NCI-H2227 treated with DMSO at 0.1 percent for 48 hours (cell line): ENCODE measurements at places on chromosomes 7 and 10.

- no peak for DNase-seq
Observed at GRCh38 chr10:67663449-67664087, 32.4 kb downstream of the CTNNA3 start.

- no peak for DNase-seq
Observed at GRCh38 chr7:33870120-33870519, 35.2 kb upstream of the BMPER start.

GRCh38 chr7:24727154-24728120 is 29.8 kb downstream of the GSDME start:
- no peak for DNase-seq

DNA sequence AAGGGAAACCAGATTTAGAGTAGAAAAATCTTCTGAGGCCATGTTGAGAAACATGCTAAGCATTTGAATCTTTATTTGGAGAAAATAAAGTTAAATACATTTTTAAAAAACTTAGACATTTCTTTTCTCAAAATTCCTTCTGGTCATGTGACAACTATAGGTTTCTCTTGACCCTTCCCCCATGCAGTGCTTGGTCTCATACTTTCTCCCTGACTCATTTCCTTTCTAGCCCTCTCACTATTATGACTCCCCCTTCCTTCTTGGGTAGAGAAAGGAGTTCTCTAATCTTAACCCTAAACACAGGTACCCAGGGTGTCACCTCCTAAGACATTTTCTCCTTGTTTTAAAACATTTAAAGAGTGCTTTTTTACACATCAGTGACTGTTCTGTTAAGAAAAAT is 179.5 kb upstream of the TMEM106B start:
- no peak for DNase-seq

- DNase-seq = no peak
Observed at GRCh38 chr10:78895469-78895868, 173.3 kb upstream of the ZMIZ1 start.

- DNase-seq = peak; percentile 1
Observed at GRCh38 chr10:105291571-105291970, 650.5 kb downstream of the SORCS3 start.

DNA sequence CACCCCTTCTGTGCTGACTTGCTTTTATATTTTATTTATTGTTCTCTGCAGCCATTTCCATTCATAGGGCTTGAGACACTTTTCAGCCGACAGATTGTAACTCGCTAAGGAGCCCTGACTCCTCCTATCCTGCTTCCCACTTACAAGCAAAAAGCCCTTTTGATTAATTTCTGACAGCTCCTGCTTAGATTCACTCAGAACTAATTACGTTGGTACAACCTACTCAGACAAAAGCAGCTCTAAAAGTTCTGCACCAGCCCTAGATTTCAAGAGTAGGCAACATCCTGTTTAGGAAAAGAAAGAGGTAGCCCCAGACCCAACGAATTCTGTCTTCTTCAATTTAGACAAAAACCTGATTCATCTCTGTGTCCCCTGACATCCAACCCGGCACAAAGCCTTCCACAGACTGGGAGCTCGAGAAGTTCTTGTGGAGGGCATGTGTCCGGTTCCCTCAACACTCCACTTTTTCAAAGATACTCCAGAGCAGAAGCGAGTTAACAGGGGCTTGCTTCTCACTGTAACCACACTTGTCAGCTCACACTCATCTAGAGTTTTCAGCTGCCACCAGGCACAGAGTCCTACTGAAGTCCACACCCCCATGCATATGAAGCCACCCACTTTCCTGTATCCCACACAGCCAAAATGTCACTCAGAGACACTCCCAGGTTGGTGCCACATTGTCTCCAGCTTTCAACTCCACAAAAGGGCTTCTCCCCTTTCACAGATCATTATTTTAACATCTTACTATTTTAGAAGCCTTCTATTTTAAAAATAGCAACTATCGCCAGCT is 113.6 kb upstream of the NFE2L3 start:
- DNase-seq = no peak

- no peak for DNase-seq
Observed at GRCh38 chr10:61464461-61465170, 11.4 kb upstream of the TMEM26 start.

- DNase-seq = no peak
Observed at GRCh38 chr7:101559586-101559985, 69.5 kb downstream of the MYL10 start.

DNA sequence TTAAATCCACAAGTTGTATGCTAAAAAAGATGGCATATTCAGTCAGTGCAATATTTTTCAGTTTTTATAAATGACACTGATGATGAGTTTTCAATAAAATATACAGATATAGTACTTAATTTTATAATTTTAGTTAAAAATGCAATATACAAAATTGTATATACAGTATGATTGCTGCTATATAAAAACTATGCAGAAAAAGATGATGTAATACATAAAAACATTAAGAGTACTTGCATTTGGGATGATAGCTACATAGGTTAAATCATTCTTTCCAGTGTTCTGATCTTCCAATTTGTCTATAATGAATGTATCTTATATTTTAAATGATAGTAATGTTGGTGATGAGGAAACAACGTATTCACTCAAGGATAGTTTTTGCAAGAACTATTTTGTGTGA is 92.0 kb upstream of the RPA3 start:
- DNase-seq = no peak

GRCh38 chr10:112752288-112752687 is 197.8 kb upstream of the TCF7L2 start:
- no peak for DNase-seq

- DNase-seq = no peak
Observed at GRCh38 chr7:87411186-87411585, 64.3 kb downstream of the ABCB4 start.

DNA sequence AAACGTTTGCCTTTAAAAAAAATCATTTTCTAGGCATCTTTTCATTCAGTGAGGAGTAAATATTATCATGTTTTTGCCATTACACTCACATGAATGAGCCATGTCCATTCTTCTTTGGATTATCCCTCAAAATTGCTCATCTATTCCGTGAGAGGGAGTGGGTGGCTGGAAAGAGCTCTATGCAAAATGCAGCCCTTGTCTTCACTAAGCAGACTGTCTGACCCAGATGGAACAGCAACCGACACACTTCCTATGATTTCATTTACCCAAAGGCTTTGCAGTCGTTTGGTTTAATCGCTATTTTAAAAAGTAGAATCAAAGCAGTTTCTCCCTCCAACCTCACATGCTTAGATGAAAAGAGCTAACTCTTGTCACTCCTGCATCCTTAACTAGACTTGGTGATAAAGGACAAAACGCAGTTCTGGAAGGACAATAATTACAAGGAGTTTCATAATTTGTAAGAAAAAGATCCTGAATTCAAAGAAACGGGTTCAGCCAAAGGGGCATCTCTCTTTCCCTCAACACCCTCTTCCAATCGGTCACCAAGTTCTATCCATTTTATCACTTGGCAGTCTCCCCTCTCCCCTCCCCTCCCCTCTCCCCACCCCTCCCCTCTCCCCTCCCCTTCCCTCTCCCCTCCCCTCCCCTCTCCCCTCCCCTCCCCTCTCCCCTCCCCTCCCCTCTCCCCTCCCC is 198.1 kb upstream of the STK17A start:
- no peak for DNase-seq

DNA sequence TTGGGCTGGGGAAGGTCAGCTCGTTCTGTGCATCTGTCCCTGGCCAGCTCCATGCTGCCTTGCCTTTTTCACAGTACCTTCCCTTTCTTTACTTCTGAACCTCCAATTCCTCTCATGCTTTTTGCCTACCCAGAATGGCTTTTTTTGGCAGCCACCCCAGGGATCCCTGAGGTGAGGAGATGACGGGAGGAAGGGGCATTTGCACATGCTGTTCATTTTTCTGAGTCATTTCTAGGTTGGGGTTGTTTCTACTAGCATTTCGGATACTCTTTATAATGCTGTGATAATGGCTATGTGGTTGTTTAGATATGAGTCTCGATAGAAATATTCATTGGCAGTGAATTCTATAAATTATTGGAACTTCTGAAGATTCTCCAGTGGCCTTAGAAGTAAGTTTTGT is 415.1 kb upstream of the FZD8 start:
- DNase-seq = no peak

DNA sequence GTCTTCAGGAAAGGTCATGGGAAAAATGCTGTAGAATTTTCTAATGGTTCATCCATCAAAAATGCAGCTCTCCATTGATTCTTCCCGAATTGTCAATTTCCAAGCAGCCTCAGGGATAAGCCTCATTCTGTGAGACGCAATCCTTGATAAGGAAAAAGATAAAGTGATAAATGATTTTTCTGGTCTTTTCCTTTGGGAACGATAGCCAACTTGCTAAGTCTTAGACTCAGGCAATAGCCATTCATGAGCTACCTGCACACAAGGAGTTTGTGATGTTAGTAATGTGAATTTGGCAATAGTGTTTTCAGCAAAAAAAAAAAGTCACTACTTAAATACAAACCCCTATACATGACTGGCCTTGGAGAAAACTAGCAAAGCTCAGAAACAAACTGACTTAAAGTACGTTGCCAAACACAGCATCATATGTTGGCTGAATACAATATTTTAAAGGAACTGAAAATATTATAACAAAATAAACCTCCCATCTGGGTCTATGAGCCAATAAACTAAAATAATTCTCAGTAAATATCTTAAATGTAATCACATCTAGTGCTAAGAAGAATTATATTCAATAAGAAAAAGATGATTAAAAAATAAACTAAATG is 75.5 kb downstream of the KLF6 start:
- no peak for DNase-seq

GRCh38 chr10:86365346-86366032 is 1.1 kb downstream of the GRID1 start:
- no peak for DNase-seq

DNA sequence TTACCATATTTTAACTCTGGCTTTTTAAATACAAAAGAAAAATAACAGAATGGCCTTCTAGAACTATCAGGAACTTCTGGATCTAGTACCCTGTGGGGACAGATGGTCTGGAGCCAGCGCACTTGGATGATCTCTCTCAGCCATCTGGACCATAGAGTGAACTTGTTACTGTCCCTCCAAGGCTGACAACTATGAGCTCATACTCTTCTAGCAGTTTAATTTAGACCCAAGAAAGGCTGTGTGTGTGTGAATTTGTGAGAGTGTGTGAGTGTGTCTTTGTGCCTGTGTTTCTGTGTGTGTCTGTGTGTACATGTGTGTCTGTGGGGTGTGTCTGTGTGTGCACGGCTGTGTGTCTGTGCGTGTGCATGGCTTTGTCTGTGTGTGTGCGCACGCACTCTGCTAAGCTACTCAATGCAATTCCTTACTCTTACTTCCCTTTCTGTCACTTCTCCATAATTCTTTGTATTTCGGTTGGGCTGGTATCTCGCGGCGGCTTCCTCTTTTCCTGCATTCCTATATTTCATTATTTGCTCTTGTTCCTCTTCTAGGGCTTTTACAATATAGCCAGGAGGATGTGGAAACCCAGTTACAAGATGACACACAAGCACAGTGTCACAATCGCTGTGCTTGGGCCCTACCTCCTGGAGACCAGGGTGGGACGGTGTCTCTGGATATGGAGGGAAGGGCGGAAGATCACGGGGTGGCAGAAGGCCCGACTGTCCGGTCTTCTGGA is 51.9 kb downstream of the IKZF1 start:
- no peak for DNase-seq

- DNase-seq = no peak
Observed at GRCh38 chr10:49612513-49613164, 1.2 kb upstream of the CHAT start.

DNA sequence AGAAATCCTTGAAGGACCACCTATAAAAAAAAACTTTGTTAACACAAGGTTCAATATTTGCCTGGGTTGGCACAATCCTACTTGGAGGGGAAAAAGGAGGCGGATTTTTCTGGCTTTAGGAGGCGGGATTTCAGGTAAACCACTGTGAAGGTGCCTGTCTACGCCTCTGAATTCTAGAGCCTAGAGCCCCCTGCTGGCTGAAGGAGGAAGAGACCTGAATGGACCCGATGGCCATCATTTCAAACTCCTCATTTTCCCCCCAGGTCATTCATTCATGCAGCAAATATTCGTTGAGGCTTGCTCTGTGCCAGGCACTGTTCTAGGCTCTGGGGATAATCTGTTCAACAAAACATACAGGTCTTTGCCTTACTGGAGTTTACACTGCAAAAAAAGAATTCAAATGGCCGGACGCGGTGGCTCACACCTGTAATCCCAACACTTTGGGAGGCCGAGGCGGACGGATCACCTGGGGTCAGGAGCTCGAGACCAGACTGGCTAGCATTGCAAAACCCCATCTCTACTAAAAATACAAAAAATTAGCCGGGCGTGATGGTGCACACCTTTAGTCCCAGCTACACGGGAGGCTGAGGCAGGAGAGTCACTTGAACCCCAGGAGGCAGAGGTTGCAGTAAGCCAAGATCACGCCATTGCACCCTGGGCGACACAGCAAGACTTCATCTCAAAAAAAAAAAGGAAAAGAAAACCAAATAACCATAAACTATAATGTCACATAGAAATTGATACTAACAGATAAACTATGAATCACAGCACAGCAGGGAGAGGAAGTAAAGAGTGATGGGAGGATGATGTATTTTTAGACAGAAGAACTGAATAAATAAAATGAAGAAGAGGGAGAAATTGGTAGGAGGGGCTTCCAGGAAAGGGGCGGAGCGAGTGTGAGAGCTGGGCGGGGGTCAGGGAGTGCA is 90.1 kb upstream of the NFE2L3 start:
- peak; percentile 79 for DNase-seq

DNA sequence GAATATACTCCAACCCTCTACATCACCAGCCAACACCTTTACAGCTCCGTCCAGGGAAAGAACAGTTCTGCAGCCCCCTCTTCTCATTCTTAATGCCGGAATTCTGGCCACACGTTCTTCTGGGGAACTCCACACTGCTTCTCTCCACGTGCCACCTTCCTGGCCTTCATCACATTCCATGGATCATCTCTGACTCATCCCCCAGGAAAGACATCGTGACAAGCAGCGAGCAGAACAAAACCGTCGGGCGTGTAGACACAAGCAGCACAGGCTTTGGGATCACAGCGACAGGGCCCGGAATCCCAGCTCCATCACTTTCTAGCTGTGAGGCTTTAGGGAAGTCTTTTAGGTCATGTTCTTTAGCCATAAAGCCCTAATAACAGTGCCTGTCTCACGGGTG is 590.3 kb upstream of the FOXK1 start:
- no peak for DNase-seq

GRCh38 chr7:120916121-120916520 is 34.5 kb upstream of the ING3 start:
- DNase-seq = no peak

GRCh38 chr10:117442521-117442920 is 67.3 kb upstream of the PDZD8 start:
- no peak for DNase-seq

DNA sequence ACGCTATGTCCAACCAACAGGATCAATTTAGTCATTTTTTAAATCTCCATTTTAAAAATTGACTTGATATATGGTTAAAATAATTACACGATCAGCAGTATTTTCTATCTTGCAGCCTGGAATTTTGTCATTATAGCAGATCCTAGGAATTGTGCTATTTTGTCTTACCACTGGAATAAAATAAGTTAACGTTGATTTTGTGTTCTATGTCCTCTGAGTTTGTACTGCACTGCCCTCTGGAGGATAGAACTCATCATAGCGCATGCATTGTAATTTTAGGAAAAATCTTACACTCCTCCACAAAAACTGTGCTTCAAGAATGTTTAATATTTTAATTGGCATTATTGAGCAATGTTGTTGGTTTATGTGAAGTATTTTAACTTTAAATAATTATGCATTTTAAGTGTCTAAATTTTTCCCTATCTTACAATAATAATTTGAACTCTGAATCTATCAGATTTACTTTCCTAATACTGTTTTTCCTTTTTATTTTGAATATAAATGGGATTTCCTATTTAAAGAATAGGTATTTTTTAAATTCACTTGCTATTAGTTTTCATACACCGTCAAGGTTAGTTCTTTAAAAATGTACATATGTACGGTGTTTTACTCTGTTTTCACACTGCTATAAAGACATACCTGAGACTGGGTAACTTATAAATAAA is 220.1 kb downstream of the PPP1R3A start:
- no peak for DNase-seq
